ENCODE measurements at places on chromosomes 16 and 17. TPM values are rescaled to one million over a fixed set of nuclear protein-coding genes. Genes with fewer than 3 reads are reported as not detected.

DNA sequence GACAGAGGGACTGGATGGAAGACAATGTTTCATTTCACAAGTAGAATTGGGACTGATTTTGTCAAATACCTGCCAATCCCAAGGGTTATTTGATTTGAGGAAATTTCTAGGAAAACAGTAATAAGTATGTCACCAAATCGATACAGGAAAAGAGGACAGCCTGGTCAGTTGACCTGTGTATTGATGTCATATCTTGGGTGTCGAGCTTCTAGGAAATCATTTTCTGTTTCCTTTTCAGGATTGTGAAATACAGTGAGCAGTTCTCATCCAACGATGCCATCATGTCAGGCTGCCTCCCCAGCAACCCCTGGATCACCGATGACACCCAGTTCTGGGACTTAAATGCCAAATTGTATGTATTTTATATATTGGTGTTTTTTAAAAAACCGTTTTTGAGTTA is 56.1 kb downstream of the RGS9 start:
- DNase-seq = no peak

Gene PDF
- 23.3 TPM for total RNA-seq

Gene ARL5C
- total RNA-seq = not detected

Gene CACNG1
- not detected for total RNA-seq

Gene EVI2B
- total RNA-seq = 70.1 TPM

Gene COL1A1
- 45.1 TPM for total RNA-seq

Gene ACBD4
- 84.6 TPM for total RNA-seq

DNA sequence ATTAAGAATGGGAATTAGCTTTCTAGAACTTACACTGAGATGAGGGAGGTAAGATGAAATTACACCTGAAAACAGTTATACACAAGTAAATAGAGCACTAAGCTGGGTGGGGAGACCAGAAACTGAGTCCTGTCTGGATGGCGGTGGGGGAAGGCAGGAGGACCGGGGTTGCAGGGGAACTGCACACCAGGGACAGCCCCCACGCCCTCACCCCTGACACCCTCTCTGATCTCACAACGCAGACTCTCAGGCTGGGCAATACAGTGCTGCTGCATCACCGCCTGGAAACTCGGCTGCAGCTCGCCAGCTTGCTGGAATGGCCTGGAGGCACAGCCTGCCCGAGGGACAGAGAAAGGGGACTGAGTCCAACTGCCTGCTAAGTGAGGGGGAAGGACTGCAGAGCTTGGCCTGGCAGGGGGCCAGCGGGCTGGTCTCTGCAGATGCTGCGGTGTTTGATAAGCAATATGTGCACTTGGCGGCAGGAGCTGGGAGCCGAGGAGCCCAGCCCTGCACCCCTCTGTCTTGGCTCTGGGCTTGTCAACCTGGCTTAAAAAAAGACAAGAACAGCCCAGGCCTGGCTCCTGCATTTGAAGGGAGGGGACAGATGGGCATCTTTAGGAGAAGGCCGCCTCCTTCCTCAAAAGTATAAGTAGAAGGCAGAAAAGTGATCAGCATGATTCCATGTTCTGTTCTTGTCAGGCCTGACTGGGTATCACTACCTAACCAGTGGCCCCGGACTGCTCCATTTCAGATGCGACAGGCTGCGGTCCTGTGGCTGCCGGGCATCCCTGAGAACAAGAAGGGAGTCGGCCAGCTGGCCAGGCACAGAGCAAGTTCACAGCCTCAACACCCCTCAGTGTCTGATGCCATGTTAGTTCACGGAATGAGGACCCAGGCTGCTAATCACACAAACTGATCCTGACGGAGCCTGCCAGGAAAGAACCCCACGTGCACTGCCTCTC is 30.2 kb downstream of the SPHK1 start:
- no peak for DNase-seq

Gene CLEC19A
- total RNA-seq = not detected

GRCh38 chr17:74330446-74330845 is 4.4 kb downstream of the KIF19 start:
- no peak for DNase-seq

DNA sequence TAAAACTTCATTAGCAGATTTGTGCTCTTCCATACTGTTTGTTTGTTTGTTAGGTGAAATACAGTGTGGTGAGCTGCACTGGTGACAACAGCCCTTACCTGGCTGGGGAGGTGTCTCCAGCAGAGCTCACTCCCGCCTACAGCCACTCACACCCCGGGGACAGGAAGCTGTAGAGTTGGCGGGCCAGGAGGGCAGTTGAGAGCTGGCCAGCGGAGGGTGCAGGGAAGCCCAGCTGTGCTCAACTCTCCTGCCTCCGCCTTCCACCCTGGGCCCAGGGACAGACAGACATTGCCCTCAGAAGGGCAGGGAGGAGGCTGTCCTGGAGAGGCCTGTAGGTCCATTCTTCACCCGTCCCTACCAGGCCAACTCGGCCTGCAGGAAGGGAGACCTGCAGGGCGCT is 48.6 kb upstream of the PVALEF start:
- no peak for DNase-seq

DNA sequence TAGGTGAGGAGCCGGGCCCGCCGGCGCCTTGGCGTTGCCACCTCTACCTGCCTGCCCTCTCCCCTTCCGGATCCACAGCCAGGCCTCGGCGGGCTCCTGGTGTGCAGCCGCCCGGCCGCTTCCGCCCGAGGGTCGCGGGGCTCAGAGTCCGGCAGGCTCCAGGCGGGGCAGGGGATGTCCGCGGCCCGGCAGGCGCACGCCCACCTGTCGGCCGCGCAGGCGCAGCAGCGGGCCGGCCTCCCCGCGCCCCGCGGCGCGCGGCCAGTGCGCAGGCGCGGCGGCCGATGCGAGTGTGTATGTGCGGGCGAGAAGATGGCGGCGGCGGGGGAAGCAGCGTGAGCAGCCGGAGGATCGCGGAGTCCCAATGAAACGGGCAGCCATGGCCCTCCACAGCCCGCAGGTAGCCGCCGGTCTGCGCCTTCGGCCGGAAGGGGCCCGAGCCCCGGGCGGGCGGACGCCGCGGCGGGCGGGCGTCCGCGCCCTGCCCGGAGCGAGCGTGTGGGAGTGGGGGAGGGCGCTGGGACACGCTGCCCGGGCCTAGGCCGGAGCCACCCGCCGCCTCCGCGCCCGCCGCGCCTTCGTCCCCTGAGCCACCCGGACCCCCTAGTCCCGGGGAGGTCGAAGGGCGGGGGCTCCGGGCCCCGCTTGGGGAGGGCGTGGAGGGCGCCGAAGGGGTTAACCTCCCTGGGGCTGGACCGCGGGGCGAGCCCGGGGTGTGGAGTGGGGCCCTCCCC is at the start of gene USP10:
USP10 (plus strand) TSS at position 289 of the 734 bp plus-strand sequence; CDS start at position 380, 91 bp downstream.
- peak; percentile 85 for DNase-seq

Gene TNK1
- total RNA-seq = 38.7 TPM

GRCh38 chr17:5877948-5878347 is 192.2 kb upstream of the WSCD1 start:
- DNase-seq = no peak

Gene KRTAP9-2
- total RNA-seq = not detected

GRCh38 chr16:24635900-24636610 is 93.4 kb upstream of the TNRC6A start:
- peak; percentile 23 for DNase-seq

DNA sequence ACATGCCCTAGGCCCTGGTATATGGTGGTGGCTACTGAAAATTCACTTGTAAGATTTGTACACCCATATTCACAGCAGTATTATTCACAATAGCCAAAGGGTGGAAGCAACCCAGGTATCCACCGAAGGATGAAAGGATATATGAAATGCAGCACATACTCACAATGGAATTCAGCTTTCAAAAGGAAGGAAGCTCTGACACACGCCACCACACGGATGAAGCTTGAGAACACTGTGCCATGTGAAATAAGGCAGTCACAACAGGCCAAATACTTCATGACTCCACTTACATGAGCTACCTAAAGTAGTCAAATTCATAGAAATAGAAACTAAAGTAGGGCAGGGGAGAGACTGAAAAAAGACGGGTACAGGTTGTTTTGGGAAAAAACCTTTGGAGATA is 2.9 kb downstream of the XPO6 start:
- no peak for DNase-seq

Gene SOCS3
- 3.2 TPM for total RNA-seq

DNA sequence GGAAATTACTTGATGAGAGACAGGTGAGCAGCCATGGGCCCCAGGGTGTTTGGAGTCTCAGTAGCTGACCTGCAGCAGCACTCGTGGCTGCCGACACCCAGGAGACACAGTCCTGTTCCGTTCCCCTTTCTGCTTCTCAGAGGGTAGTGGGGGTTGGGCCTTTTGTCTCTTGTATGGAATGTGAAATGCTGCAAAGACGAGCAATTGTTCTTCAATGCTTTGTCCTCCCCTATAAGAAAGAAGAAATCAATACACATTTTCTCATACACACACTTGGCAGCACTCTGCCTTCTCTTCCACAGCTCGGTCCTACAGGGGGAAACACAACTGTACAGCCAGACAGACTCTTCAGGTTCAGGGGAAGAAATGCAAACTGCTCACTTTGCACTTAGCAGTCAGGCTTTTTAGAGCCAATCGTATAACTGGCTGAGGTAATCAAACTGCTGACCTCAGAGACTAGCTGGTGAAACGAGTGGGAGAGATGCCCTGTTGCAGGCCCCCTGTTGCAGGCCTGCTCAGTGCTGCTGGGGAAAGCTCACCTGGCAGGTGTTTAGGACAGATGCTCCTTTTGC is 96.7 kb downstream of the AATF start:
- no peak for DNase-seq

Gene TERF2IP
- total RNA-seq = 30.8 TPM

DNA sequence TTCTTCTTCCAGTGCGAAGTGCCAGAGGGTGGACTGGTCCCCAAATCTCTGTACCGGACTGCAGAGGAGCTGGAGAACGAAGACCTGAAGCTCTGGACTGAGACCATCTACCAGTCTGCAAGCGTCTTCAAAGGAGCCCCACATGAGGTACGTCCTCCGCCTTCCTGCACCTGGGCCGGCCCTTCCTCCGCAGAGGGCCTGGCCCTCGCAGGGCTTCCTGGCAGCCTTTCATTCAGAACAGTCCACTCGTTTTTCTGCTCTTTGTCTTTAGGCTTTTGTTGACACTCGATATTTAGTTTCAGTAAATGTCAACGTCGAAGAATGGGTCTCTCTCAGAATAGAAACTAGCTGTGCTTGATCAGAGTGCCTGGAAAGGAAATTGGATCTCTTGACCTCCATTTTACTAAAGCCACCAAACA is 68.6 kb downstream of the SEC14L1 start:
- no peak for DNase-seq

Gene GP1BA
- total RNA-seq = not detected

Gene TMEM235
- total RNA-seq = not detected

DNA sequence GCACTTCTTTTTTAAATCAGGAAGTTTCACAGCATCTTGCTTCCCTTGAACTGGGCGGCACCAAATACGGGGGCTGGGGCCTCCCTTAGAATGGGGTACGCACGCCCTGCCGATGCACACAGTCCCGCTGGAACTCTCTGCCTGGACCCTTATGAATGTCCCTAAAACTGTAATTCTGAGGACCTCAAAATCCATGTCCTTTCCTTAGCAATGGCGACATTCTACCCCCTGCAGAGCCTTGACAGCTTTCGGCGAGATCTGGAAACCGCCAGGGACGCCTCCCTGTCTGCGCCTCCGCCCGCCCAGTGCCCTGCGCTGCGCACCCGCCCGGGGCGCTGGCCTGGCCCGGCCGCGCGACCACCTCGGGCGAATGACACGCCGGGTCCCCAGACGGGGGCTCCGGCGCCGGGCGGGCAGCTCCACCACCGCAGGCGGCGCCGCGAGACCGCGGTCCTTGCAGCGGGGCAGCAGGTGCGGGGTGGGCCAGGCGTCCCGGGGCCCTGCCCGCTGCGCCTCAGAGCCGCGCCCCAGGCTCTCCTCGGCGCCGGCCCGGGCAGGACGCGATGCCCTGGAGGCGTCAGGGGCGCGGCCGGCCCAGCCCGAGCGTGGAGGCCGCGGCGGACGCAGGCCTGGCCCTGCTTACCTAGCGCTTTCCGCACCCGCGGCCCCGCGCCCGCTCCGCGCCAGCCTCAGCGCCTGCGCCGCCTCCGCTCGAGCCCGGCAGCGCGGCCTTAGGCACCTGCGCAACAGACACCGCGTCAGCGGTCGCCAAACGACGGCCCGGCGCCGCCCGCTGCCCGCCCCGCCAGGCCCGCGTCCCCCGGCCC is 548 bp downstream of the HAGH start:
- DNase-seq = peak; percentile 86

- DNase-seq = no peak
These were observed 9.9 kb upstream of the MVD start for GRCh38 chr16:88672776-88673175.

Gene ABCA10
- 18.2 TPM for total RNA-seq

Gene P2RX1
- total RNA-seq = 3.9 TPM

Gene GAS7
- 104 TPM for total RNA-seq

Gene KRTAP16-1
- total RNA-seq = not detected

GRCh38 chr17:10603931-10604330 is 53.2 kb downstream of the MYH3 start:
- no peak for DNase-seq

DNA sequence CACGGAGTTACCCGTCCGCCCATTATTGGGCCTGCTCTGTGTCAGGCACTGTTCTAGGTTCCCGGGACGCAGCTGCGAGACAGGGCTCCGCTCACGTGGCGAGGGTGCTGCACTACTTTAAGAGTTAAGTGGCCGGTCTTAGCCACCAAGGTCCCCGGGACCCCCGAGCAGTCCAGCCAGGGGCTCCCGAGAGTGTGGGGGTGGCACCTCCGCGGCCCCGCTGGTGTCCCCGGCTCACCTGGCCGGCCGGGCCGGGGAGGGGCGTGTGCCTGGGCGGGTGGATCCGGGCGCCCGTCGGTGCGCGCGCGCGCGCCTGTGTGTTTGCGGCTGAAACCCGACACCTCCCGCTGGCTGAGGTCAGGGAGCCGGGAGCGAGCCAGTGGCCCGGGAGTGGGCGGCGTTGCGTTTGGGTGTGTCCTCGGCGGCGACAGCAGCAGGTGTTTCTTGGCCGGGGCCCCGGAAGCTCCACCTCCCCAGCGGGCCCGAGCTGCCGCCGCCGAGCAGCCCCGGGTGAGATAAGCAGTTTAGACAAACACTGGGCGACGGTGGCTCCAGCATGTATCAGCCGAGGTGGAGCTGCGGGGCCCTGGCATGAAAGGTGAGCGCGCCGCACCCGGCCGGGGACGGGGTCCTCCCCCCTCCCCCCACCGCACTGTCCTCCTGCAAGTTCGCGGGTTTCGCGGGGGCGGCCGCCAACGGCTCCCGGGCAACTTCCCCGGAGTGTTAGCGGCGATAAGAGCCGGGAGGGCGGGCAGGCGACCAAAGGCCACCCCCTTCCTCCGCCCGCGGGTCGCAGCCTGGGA is at the start of gene GSE1:
GSE1 (plus strand) TSS at position 522 of the 803 bp plus-strand sequence; CDS start at position 592, 70 bp downstream.
- DNase-seq = peak; percentile 97

Gene TMEM94
- 340 TPM for total RNA-seq

Gene PLK1
- total RNA-seq = 11.6 TPM

DNA sequence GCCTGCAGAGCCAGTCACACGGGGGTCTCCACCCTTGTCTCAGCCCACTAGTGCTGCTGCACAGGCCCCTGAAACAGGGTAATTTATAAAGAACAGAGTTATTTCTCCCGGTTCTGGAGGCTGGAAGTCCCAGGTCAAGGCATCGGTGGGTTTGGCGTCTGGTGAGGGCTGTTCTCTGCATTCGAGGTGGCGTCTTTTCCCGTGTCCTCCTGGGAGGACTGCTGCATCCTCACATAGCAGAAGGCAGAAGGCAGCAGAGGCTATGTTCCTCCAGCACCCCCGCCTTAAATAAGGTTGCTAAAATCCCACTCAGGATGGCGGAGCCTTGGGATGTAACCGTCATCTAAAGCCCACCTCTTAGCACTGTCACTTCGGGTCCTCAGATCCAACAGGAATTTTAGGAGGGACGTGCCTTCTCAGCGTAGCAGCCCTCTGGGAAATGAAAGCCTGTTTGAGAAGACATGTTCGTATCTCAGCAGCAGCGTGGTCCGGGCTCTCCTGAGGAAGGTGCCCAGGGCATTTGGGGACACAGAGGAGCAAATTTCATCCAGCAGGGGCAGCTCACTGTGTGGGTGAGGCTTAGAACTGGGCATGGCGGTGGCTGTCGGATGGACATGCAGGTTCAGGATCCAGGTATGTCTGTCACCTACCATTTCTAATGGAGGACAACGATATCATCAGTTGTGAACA is 221.6 kb upstream of the CHMP6 start:
- no peak for DNase-seq

All from Peyer's patch (tissue), 4 donors.